Foreskin keratinocyte (primary cell): ENCODE measurements at places on chromosomes 5 and 9.

- DNase-seq: no peak
These were observed 2244.0 kb upstream of the ACO1 start for GRCh38 chr9:30140407-30140806.

DNA sequence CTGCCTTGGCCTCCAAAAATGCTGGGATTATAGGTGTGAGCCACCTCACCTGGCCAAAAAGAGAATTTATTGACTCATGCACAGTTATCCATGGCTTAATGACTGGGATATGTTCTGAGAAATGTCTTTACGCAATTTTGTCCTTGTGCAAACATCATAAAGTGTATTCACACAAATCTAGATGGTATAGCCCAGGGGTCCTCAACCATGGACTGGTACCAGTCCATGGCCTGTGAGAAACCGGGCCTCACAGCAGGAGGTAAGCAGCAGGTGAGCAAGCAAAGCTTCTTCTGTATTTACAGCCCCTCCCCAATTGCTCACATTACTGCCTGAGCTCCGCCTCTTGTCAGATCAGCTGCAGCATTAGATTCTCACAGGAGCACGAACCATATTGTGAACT lies 12.4 kb upstream of the SIL1 start:
- no peak for DNase-seq

- peak; percentile 18 for DNase-seq
These were observed 70.3 kb downstream of the ZNF366 start for GRCh38 chr5:72436796-72437471.

- DNase-seq: no peak
These were observed 68.3 kb downstream of the ERP44 start for GRCh38 chr9:100030548-100030947.

DNA sequence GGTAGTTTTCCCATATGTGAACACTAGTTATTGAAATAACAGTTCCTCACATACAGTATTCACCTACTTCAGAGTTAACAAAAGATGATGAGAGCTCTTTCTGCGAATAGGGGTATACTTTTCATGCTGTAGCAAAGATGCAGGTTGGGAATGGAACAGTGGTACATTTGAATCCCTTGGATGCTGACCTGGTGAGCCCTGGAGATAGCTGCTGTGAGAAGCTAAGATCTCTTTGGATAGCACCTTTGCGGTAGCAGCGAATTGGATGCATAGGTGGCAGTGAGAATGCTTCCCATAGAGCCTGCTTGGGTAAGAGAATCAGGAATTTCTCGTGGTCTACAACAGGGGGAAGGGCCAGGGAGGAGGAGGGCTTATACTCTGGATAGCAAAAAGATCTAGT lies 61.2 kb downstream of the NUP214 start:
- DNase-seq: no peak

- no peak for DNase-seq
These were observed 64.1 kb upstream of the TLE1 start for GRCh38 chr9:81753436-81753835.

GRCh38 chr5:109676920-109677319 lies 12.8 kb upstream of the MAN2A1 start:
- no peak for DNase-seq

GRCh38 chr9:106307670-106308069 lies 555.3 kb upstream of the ZNF462 start:
- no peak for DNase-seq

DNA sequence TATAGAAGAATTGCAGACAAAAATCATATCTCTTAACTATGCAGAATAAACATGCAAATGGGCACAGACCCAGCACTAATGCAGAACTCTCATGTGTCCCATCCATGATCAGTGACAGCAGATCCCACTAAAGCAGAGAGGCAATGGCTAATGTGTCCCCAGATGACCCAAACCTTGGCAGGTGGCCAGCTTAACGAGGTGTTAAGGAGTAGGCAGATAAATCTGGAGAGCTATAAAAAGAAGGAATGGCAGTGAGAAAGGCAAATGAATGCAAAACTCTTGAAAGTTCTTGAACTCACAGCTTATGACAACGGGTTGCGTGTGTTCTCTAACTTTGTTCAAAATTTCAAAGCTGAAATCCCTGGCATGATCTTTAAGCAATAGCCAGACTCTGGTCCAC lies 265.4 kb downstream of the RASEF start:
- no peak for DNase-seq

- no peak for DNase-seq
These were observed 168.7 kb downstream of the ENC1 start for GRCh38 chr5:74471875-74472274.

GRCh38 chr9:129649726-129650679 lies 8.1 kb upstream of the ASB6 start:
- DNase-seq: no peak

DNA sequence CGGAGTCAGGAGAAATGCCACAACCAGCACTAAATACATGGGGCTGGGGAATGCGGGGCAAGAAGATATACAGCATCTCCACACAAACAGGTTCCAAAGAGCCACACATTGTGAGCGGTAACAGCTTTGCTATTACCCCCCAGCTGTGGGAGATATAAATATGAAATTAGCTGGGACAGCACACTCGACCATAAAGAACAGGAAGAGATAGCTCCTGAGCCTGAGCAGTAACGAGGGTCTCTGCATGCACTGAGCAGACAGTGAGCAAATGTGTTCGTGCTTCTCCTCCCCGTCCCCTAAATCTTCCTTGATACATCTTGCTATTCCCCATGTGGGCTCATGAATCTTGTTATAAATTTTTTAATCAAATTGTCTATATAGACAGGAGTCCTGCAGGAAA lies 53.1 kb downstream of the ADAMTS2 start:
- no peak for DNase-seq

GRCh38 chr9:116693233-116693731 lies 6.2 kb downstream of the TRIM32 start:
- peak; percentile 86 for DNase-seq

DNA sequence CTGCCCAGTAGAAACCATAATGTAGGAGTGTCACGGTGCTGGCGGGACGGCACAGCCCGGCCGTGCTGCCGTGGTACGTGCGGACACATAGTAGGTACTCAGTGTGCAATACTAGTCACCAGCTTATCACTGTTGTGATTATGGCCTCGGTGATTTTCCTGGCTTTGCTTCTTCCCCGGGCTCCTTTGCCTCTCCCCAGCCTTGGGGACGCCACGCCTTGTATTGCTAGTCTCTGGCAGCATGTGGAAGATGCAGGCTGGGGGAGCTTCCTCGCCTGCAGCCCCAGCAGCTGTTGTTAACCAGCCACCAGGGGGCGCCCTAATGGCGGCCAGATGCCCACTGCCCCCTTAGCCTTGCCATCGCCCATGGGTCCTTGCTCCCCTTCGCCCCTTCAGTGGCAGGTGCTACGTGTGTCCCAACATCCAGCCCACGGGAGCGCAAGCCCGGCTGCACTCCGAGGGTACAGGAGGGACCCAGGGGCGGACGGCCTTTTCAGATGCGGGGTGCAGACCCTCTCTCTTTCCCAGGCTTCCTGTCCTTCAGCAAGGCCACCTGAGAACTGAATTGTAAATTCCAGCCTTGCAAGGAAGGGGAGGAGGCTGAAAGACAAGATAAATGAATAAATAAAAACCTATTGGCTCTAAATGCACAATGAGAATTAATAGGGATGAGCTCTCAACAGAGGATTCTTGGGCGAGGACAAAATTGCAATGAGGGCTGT lies 8.0 kb downstream of the NTNG2 start:
- DNase-seq: no peak

- DNase-seq: no peak
These were observed 671 bp downstream of the RGS14 start for GRCh38 chr5:177358370-177358819.

GRCh38 chr5:27830546-27830945 lies 792.2 kb upstream of the CDH9 start:
- peak; percentile 64 for DNase-seq

DNA sequence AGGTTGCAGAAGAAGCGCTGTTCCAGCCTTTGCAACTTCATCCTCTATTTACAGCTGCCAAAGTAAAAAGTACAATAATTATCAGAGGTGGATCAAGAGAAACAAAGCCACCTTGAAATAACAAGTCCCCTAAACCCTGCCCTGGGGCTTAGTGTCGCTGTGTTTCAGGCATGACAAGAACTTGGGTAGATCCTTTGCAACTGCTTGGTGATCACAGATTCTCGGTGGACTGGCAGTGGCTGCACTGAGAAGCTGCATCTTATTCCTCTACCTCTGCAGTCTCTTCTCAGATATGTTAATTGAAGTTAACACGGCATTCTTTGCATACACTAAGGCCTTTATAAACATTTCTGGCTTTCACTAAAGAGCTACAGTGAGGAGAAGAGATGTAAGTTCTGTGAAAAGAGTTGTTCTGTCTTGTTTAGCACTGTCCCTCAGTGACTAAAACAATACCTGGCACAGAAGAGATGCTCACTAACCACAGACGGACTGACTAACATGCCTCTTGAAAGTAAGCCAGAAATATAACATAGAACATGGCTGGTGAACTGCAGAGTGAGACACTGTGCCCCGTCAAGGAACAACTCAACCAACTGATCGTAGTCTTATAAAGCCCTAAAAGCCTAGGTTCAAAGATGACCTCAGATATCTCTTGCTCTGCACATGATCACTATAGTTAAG lies 144.2 kb downstream of the MLLT3 start:
- DNase-seq: peak; percentile 87

DNA sequence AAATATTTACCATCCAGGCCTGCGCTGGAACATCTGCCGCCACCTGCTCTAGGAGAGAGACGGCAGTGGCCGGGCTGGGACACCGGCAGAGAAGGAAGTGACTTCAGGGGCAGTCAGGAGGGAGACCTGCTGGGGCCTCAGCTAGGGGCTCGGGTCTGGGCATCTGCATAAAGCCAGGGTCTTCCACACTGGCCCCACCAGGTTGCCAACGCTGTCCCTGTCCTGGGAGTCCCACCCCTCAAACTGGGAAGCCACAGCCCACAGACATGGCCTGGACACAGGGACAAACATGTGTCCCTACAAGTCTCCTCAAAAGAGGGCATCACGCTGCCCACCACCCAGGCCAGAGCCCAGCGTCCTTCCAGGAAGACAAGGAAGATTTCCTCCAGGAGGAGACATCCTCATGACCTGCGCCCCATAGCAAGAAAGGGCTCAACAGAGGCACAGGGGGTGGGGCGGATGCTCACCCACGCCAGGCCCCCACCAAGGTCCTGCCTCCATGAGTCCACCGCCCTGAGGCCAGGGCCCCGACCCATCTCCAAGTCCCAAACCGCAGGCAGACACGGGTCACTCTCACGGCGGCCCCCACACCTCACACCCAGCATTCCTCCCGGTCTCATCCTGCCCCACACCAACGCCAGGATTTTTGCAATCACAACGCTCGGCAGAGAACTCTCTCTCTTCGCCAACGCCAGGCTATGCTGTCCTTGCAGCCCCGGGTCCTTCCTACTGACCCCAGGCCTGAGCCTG lies 9.0 kb downstream of the VAV2 start:
- DNase-seq: no peak

DNA sequence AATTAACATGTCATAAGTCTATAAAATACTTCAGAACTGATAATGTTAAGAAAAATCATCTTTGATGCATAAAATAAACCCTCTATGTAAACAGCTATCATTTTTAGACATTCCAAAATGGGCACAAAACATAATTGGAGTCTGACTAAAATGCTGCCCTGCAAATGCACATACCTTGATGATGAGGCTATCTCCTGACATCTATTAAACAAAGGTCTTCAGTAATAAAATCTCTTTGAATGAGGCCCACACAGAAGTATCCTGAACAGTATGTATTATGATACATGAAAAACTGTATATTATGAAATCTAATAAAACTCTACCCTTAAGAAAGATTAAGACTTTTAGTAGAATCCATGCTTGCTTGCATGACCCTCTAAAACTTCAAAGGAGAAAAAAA lies 66.1 kb downstream of the FBXL17 start:
- DNase-seq: peak; percentile 29

GRCh38 chr5:173772384-173773059 lies 115.6 kb upstream of the CPEB4 start:
- no peak for DNase-seq

GRCh38 chr9:27043176-27043575 lies 37.7 kb upstream of the LRRC19 start:
- DNase-seq: no peak

DNA sequence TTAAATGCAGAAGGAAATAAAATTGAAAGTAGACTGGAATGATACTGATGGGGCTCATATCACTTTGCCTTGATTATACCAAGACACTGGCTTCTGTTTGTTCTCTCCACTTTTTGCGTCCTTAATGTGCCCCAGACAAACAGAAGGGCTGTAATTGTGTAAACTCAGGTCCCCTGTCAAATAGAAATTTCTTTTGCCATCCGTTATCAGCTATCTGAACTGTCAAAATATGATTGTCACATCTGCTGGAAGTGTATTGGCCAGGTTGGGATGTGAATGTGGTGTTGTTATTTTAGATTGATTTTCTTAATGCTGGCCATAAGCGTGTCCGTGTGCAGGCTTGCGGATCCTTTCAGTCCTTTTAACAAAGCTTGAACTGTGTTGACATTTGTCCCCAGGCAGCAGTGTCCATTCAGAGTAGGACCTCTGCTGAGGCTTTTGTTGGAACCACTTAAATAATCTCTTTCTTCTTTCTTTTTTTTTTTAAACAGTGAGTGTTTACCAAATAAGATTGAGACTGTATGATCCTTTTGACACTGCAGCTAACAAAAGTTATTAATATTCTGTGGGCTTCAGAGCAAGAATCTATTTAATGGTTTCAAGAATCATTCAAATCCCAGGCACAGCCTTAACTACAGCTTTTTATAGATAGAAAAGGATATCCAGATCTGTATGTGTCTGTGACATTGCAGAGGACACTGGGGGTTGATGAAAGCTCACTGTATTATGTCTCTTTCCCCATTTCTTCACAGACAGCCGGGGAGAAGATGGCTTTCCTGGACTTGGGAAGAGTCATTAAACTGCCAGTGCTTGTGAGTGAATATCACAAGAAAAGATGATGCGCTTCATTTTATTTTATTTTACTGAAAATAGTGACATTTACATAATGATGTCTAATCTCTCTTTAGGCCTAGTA lies 171.7 kb downstream of the ZNF608 start:
- DNase-seq: no peak

DNA sequence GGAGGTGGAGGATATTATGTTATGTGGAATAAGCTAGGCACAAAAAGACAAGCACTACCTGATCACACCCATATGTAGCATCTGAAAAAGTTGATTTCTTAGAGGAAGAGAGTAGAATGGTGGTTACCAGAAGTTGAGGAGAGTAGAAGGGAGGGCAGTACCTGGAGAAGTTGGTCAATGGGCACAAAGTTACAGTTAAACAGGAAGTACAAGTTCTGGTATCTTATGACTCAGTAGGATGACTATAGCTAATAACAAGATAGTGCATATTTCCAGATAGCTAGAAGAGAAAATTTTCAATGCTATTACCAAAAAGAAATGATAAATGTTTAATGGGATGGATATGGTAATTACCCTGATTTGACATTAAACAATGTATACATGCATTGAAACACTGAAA lies 686.7 kb downstream of the ISL1 start:
- peak; percentile 49 for DNase-seq
